ENCODE measurements at places on chromosomes 5 and 9.

DNA sequence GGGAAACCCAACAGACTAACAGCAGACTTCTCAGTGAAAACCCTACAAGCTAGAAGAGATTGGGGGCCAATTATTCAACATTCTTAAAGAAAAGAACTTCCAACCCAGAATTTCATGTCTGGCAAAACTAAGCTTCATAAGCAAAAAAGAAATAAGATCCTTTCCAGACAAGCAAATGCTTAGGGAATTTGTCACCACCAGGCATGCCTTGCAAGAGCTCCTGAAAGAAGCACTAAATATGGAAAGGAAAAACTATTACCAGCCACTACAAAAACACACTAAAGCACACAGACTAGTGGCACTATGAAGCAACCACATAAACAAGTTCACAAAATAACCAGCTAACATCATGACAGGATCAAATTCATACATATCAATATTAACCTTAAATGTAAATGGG, 131.1 kb downstream of the OR2K2 start:
- peak; percentile 13 for DNase-seq

DNA sequence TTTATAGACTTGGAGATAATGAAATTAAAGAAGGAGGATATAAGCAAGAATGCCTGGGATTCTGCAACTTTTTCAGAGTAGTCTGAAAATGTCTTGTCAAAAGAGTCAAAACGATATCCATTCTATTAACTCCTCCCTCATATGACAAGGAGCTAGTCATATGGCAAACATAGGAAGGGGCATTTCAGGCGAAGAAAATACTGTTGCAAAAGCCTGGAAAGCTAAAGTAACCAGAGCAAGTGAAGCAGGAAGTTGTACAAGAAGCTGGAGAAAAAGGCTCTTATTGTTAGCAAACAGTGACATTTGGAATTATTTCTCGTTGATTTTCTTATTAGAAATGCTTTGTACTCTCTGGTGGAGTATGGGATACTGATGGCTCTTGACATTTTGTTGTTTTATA, 94.0 kb upstream of the PTPRD start:
- DNase-seq = no peak

DNA sequence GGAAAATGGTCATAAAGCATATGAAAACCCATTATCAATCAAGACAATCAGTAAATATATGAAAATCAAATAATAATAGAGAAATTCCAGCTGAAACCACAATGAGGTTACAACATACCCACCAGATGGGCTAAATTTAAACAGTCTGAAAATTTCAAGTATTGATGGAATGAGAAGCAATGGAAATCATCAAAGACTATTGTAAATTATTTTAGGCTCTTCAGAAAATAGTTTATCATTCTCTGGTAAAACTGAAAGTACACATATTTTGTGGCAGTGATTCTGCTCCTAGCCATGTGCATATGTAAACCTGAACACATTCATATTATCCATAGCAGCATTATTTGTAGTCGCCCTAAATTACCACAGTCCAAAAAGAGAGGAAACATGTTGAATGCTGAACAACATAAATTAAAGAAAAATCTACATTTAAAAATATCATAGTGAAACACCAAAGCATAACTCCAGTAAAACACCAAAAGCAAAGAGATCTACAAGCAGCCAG, 215.3 kb downstream of the PRELID2 start:
- DNase-seq = no peak

- no peak for DNase-seq
Measured at GRCh38 chr9:19113964-19114679, 11.4 kb upstream of the HAUS6 start.

DNA sequence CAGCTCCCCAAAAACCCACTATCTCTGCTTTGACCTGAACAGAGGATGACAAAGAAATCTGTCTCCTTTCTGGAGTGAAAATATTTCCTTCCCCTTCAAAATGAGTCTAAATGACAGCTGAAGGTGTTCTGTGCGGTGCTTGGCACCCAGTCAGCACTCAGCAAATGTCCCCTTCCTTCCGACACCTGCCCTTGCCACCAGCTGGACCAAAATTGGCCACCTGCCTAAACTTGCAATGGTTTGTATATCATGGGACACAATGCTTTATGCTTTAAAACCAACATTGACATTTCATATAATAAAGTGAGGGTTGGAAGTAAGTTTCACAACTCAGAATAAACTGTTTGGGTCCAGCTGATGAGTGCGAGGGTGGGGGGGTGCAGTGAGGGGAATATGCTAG, 7.5 kb upstream of the TTC1 start:
- no peak for DNase-seq

GRCh38 chr5:17356551-17356950, 139.1 kb downstream of the BASP1 start:
- DNase-seq = no peak

- no peak for DNase-seq
Measured at GRCh38 chr5:173313351-173313801, 14.8 kb downstream of the STC2 start.

DNA sequence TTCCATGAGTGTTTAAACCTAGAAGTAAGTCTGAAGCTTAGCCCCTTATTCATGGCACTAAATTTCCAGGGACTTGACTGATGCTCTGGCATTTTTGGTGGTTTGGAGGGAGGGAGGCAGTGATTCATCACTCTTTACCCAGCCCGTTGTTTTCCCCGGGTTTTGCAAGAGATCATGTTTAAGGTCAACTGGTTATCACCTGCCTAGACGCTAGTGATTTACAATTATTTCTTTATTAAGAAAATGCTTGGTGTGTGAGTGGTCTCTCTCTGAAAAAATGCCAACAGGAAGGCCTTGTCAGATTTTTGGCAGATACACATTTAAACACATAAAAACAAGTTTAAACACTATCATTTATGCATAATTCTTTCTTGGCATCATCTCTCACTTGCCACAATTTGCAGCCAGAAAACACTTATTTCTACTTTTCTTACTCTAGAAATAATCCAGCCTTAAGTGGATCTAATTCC, 737.9 kb upstream of the ZNF608 start:
- peak; percentile 93 for DNase-seq

Data from foreskin keratinocyte (primary cell).